Left renal pelvis (tissue), 4 donors: ENCODE measurements at places on chromosomes 7 and 10. TPM values are rescaled to one million over a fixed set of nuclear protein-coding genes. Genes with fewer than 3 reads are reported as not detected.

DNA sequence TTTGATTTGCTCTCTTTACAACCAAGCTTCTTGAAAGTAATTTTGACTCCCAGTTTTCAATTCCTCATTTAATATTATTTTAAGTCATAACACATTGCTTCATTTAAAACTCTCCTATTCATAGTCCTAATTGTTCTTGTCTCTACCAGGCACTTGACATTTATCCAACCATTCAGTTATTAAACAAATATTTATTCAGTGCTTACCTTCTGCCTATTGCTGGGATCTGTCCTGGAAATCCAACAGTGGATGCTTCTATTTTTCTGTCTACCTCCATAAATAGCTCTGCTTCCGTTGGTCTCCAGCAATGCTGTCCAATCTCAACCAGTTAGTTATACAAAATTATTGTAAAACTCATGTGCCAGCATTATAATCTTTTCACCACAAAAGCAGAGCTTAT is 615.1 kb downstream of the ZWINT start:
- no peak for DNase-seq

The NACAD gene
- 10.0 TPM for polyA plus RNA-seq

The GNAT3 gene
- polyA plus RNA-seq: not detected

GRCh38 chr7:116465125-116465524 is 34.4 kb upstream of the CAV2 start:
- no peak for DNase-seq

The HTR7 gene
- 0.23 TPM for polyA plus RNA-seq

- no peak for DNase-seq
Observed at GRCh38 chr7:155136619-155137243, 66.6 kb downstream of the HTR5A start.

GRCh38 chr7:117210397-117210796 is 112.5 kb downstream of the WNT2 start:
- no peak for DNase-seq

The OPN1SW gene
- 1.3 TPM for polyA plus RNA-seq

GRCh38 chr7:133394369-133394768 is 141.5 kb downstream of the EXOC4 start:
- no peak for DNase-seq

DNA sequence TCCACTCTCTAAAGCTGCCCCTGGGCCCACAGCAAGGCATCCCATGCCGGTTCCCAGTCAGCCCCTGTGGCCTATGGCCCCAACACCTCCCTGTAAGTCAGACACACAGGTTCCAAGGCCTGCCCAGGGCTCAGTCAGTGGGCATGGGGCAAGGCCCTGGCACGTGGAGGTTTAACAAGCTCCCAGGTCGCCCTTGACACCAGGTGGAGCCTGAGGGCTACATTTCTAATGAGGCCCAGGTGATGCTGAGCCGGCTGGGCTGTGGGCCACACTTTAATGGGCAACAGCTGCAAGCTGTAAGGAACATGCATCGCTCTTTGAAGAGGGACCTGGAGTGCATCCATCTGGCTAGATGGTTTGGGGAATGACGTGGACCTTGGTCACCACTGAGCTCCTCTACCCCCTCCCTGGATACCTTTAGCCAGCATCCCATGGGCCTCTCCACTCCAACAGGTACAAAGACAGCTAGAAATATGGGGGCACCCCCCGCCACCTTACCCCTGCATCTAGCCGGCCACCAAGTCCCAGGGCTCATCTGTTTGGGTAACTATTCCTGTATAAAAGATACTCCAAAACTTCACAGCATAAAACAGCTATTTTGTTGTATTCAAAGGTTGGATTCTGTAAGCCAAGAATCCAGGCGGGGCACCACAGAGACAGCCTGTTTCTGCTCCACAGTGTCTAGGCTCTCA is 122.5 kb downstream of the OAT start:
- DNase-seq: peak; percentile 32

DNA sequence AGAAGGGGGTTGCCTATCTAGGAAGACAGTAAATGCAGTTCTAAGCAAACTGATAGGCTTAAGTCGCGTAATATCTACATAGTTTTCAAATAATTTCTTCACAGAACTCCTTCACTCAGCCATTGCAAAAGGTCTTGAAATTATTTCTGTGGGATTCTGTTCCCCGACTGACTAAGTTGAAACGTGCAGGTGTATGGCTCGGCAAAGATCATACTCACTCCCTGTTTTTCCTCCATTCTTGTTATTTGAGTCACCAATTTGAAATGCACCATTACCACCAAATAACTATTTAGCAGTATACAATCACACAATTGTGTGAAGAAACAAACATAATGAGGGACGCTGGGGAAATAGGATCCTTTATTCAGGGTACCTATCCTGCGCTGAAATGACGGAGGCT is 771.1 kb downstream of the GATA3 start:
- DNase-seq: no peak

The C10orf53 gene
- not detected for polyA plus RNA-seq

DNA sequence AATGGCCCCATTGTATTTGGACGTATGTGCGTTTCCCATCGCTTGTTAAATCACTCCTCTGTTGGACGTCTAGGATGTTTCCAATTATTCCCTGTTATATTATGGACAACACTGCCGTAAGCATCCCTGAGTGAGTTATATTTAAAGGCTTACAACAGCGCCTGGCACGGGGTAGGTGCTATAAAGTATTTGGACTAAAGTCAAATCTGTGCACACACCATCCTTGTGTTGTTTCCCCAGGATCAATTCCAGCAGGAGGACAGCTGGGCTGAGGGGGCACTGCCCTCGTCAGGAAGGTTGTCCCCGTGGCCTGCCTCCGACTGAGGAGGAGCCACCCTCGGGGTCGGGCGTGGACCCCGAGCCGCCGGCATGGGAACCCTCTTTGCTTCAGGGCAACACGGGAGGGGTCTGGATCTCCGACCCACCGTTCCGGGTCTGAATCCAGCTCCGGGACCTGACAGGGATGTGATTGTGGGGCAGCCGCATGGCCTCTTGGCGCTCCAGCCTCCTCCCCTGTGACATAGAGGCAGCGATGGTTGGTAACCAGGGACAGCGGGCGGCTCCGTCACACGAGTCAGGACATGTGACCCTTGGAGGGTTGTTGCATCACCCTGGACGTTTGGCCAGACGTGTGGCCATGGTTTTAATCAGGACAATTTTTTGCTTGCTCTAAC is 1.5 kb upstream of the JAKMIP3 start:
- no peak for DNase-seq

GRCh38 chr10:77431209-77431611 is 206.4 kb downstream of the KCNMA1 start:
- no peak for DNase-seq

The BICC1 gene
- polyA plus RNA-seq: 81.3 TPM

DNA sequence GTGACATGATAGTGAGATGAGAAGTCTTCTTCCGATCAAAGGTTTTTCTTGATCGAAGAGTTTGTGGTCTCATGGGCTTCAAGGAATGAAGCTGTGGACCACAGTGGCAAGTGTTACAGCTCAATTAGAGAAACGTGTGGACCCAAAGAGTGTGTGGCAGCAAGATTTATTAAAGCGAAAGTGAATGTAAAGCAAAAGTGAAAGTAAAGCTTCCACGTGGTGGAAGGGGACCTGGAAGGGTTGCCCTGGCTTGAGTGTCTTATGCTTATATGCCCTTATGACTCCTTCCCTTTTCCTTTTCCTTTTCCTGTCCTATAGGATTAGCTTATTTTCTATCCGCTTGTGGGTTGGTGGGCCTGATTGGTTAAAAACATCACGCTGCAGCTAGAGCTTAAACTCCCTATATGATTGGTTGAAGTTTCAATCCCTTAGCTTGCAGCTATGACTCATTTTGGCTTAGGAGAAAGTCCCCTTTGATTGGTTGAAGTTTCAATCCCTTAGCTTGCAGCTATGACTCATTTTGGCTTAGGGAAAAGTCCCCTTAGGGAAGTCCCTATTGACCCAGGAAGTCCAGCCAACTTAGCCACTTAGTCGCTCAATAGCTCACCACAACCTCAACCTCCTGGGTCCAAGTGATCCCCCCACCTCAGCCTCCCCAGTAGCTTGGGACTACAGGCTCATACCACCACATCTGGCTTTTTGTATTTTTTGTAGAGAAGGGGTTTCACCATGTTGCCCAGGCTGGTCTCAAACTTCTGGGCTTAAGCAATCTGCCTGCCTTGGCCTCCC is 34.7 kb downstream of the MRPS24 start:
- DNase-seq: no peak

GRCh38 chr7:24169077-24169624 is 114.8 kb upstream of the NPY start:
- no peak for DNase-seq

DNA sequence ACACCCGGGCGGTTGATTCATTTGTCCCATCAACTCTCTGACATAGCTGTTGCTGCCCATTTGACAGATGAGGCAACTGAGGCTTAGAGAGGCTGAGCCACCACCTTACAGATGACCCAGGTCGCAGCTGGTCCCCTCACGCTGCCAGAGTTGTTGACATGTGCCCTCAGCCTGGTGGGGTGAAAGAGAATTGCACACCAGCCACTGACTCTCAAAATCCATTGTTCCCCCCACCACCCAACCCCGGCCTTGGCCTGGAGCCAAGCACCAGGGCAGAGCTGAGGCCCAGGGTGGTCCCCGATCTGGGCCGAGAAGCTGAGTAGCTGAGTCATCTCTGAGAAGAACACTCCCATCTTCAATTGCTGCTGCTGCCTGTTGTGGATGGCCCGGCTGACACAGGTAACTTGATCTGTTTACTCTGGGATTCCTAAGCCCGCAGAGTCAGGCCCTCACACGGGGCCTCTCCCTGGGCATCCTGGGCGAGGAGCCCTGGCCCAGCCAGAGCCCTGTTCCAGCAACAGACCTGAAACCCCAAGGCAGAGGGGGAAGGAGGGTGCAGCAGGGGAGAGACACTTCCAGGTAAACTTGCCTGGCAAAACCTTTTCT is 27.5 kb downstream of the PVRIG start:
- no peak for DNase-seq

GRCh38 chr10:100163704-100164621 is 21.9 kb downstream of the ERLIN1 start:
- no peak for DNase-seq

The BMS1 gene
- 26.1 TPM for polyA plus RNA-seq

DNA sequence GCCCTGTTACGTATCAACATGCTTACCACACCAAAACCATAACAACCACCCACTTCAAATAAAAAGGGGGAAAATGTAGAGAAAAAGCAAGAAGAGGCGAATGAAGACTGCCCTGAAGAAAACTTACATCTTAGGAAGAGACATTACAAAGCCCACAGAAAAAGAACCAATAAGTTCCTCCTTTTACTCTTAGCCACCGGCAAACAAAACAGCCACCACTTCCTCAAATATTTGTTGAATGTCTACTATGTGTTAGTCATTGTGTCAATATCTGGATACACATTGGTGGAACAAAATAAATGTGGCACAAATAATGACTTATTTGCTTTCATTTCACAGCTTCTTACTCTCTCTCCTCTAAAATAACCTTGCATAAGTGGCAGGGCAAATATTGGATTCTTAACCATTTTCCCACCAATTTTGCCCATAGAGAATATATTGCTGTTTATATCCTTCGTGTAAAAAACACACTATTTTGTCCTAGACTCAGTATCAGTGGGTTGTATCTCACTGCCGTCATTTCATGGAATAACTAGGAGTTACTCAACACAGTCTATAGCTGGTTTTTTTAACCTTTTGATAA is 106.8 kb downstream of the ANK3 start:
- DNase-seq: no peak

The SPRN gene
- 4.1 TPM for polyA plus RNA-seq

DNA sequence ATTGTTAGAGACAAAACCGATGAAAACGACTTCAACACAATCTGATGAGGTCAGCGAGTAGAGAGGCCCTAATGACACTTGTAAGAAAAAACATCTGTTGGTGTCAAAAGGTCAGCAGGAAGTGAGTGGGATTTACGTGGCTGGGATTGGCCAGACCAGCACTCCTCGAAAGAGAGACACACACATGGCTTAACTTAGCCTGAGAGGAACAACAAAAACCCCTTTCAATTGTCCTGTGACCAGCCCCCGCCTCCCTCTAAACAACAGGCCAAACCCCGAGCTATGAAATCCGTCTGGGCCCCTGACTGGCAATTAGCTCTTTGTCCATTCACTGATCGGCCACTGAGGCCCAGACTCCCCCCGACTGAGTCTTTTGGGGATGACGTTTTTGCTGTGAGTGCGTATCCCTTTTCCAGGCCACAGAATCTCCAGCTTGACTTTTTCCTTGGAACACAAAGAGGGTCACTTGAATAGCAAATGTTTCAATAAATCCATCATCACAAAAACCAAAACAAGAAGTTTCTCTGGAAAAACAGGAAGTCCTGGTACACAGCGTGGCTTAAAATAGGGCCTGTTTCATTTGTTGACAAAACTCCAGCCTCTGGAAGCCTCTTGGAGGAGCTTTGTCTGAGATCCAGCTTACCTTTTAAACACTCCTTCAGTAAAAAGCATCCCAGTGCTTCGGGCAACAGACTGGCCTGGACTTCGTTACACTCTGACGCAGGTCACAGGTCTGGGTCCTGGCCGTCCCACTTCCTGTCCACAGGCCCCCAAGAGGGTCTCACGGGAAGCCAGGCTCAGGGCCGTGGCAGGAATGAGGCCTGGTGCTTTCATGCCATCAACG is 103.0 kb downstream of the CTBP2 start:
- DNase-seq: no peak

The JCAD gene
- polyA plus RNA-seq: 23.8 TPM

The IDE gene
- 27.3 TPM for polyA plus RNA-seq

DNA sequence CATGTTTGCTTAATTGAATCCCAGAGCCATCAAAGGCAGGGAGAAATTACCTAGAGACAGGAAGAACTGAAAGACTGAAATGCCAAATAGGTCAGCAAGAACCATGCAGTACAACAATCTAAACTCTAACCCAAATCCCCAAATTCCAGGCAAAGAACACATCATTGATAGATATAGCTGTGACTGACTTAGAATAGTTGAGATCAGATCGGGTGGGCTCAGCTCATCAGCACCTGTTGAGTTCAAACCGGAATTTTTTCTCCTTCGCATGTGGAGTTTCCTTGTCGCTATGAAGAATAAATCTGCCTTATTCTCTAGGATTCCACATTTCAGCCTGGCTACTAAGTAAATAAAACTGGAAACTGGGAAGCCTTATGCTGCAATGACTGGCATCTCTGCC is 1.4 kb downstream of the ANKMY2 start:
- no peak for DNase-seq

The ITGB8 gene
- 47.6 TPM for polyA plus RNA-seq

The ATOH7 gene
- polyA plus RNA-seq: 1.6 TPM

The LIPK gene
- not detected for polyA plus RNA-seq

DNA sequence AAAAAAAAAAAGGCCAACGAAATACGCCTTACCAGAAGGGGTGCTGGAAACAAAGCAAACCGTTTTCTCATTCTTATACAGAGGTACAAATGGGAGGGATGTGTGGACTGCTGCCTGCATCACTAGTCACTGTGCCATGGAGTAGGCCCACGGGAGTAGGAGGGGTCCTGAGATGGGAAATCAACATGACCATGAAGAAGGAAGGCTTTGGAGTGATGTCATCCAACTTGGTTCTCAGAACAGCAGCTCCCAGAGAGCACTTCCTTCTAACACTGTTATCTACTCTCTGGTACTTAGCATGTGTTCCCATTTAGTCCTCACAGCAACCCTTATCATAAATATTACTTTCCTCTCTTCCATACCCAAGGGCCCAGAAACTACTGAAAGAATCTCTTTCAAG is 60.0 kb upstream of the LRGUK start:
- no peak for DNase-seq
